Mesenteric fat pad (tissue), 1 donor: ENCODE measurements at places on chromosomes 5 and 9. TPM values are rescaled to one million over a fixed set of nuclear protein-coding genes. Genes with fewer than 3 reads are reported as not detected.

Gene EMB
- total RNA-seq = 49.1 TPM

Gene SLC25A48
- not detected for total RNA-seq

DNA sequence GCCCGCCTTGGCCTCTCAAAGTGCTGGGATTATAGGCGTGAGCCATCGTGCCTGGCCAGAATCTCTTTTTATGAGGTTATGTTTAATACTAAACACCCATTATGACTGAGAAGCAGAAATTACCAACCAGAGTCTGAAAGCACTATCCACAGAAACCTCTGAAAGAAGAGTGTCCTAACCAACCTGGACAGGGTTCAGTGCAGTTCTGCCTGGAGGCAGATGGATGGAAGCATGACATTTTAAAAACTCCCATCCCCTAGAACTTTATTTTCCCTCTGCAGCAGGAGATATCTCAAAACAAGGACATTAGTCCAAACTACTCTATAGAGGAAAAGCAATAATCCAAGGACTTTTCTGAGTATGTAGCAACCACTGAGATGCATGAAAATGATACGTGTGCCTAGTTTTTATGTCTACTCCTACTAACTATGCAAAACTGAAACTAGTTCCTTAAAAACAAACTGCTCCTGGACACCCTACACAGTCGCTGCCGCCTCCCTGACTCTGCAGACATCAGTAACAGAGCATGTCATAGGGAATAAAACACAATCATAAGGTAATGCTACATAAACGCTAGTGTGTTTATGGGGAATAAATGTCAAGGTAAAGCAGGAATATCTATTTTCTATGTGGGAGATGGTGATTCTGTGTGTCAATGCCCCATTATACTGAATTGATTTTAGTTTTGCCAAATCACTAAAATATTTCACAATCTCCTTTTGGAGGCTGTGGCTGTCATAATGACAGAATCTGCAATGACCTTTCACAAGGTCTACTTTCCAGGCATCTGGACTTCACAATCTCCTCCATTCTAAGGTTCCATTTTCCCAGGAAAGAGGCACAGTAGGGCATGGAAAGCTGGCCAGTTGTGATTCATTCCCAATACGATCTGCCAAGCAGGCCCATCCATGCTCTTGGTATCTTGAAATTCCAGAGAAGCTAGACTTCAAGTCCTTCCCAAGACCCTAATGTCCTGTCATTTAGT lies 122.8 kb downstream of the SIL1 start:
- DNase-seq = no peak

Gene DNAH5
- 0.35 TPM for total RNA-seq

DNA sequence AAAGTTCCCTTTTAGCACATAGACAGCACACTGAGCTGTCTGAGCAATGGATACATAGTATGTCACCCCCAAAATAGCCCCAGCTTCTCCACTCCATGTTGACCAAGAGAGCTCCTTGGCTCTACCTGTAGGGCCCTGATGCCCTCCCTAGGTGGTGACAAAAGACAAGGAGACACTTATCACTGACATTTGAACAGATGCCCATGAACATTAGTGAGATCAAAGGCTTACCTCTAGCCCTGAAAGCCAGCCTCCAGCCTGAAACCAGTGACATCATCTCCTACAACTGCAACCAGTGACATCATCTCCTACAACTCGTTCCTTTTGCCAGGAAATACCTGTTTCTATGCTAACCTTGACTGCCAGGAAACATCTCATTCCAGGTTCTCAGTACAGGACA lies 122.7 kb downstream of the FSTL4 start:
- DNase-seq = no peak

Gene FOXD4L6
- not detected for total RNA-seq

Gene KLF9
- 105 TPM for total RNA-seq

Gene PCDHA1
- not detected for total RNA-seq

- DNase-seq = no peak
Measured at GRCh38 chr9:75084081-75084672, 3.8 kb downstream of the NMRK1 start.

GRCh38 chr9:121946465-121946864 lies 146.6 kb downstream of the TTLL11 start:
- DNase-seq = no peak

Gene CD74
- 486 TPM for total RNA-seq

GRCh38 chr5:138953387-138954256 lies 78.5 kb upstream of the LRRTM2 start:
- no peak for DNase-seq
